Mesendoderm (in vitro differentiated cells): ENCODE measurements at places on chromosomes 12 and 14.

- DNase-seq = no peak
Observed at GRCh38 chr14:104794993-104795780, at the start of gene AKT1. Gene AKT1, minus strand, starts transcription at chr14:104795748. Its CDS starts 3,105 bp downstream, at chr14:104792643.

- DNase-seq = no peak
Observed at GRCh38 chr12:67524861-67525616, 123.5 kb upstream of the DYRK2 start.

DNA sequence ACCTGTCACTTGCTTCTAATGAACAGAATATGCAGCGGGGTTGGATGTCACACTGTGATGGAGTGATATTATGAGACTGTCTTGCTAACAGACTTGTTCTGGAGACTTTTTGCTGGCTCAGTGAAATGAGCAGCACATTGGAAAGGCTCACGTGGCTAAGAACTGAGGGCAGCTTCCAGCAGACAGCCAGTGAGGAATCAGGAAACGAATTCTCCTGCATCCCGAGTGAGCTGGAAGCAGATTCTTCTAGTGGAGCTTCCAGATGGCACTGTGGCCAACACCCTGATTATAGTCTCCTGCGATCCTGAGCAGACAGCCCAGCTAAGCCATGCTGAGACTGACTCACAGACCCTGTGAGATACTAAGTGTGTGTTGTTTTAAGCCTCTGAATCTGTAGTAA lies 16.1 kb upstream of the TSPAN9 start:
- DNase-seq = no peak

GRCh38 chr12:48004053-48004941 lies at the start of gene COL2A1:
Gene COL2A1, minus strand, starts transcription at chr12:48004476. Its CDS starts 155 bp downstream, at chr12:48004321.
- DNase-seq = peak; percentile 71

- DNase-seq = no peak
Observed at GRCh38 chr12:57729321-57729844, 9.2 kb downstream of the AGAP2 start.

DNA sequence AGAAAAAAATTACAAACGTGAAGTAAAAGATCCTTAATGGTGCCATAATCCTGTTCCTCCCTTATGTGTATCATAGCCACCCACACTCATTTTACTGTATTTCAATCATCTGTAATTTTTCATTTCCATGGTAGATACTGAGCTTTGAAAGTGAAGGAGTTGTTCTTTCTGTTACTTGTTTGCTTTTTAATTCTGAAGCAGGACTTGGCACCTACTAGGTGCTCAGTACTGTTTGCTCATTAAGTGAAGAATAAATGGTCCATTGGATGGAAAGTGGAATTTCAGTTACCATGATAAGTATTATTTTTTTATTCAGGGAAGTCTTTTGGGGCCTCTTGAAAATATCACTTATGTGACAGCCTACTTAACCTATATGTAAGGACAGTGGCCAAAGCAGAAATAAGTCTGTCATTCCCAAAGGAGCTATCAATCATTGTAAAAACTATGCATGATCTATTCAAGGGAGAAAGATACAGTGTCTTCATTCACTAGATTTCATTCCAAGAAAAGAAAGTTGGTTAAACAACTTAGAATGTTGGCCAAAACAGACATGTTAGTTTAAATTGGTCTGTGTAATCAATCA lies 1244.4 kb upstream of the SEL1L start:
- DNase-seq = no peak

DNA sequence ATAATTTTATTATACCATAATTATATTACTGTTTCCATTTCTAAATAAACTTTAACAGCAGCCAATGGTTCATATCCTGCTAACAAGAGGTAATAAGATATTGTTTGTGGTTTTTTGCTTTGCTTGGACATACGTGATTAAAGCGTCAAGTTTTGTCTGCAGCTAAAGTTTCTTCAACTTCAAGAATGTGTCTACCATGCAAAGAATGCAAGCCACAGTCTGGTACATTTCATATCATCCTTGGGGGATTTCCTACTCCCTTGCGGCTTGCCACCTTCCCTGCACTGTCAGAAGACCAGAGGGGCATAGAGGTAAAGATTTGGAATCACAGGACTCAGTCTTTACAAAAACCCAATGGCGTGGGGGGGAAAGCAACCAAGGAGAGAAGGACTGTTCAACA lies 125.2 kb downstream of the MED13L start:
- DNase-seq = no peak

- no peak for DNase-seq
Observed at GRCh38 chr14:95463171-95463901, 53.1 kb downstream of the SYNE3 start.

- DNase-seq = no peak
Observed at GRCh38 chr12:124395986-124396385, 101.1 kb downstream of the RFLNA start.

GRCh38 chr12:48815126-48816110 lies 2.9 kb upstream of the CACNB3 start:
- DNase-seq = peak; percentile 91

DNA sequence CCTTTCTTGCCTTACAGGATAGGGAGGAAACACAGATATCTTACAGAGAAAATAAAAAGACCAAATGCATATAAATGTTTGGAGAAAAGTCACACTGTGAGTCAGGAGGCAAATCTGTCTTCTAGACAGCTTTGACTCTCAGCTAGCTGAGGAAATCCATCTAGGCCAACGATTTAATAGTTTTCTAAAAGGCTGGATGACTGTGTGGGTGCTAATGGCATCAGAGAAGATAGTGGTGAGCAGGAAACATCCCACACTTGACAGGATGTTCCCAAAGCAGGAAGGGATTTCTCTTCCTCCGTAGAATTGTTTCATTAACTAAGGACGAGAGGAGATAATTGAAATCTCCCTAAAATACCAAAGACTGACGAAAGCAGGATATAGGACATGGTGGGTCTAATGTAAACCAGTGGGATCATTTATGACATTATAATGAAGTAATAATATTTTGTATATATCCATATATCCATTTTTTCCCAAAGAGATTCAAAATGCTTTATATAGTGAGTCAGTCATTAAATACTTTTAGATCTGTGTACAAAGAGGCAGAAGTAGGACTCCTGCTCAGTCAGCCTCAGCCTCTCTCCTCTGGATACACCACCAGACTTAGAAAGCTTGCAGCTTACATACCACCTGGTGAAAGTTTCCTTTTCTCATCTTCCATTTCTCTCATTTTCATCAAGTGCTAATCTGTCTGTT lies 44.3 kb upstream of the PSMA6 start:
- DNase-seq = peak; percentile 8

- DNase-seq = no peak
Observed at GRCh38 chr14:82528016-82528415, 994.4 kb upstream of the SEL1L start.
